Articular chondrocyte of knee joint (primary cell): ENCODE measurements at places on chromosomes 11 and 22. TPM values are rescaled to one million over a fixed set of nuclear protein-coding genes. Genes with fewer than 3 reads are reported as not detected.

The DERL3 gene
- total RNA-seq = 0.43 and 0.65 TPM in 2 replicates

The ARSA gene
- total RNA-seq = 28.0 and 30.6 TPM in 2 replicates

The PRG2 gene
- 0.11 TPM in 1 of 2 replicates, not detected in the other for total RNA-seq

The PGR gene
- total RNA-seq = 0.26 and 0.86 TPM in 2 replicates

The CHRM4 gene
- total RNA-seq = 0.22 TPM in 1 of 2 replicates, not detected in the other

The PVALB gene
- total RNA-seq = not detected in 2 replicates

The RIMBP3C gene
- under 0.01 and 0.32 TPM in 2 replicates for total RNA-seq

The HORMAD2 gene
- not detected in 2 replicates for total RNA-seq

The BEST1 gene
- 3.8 and 5.2 TPM in 2 replicates for total RNA-seq

The H19 gene
- 29.9 and 77.0 TPM in 2 replicates for total RNA-seq

The CTSF gene
- 26.3 and 26.8 TPM in 2 replicates for total RNA-seq

The VSIG10L2 gene
- 0.39 and 0.65 TPM in 2 replicates for total RNA-seq

The ANO1 gene
- 0.26 and 0.43 TPM in 2 replicates for total RNA-seq

The SC5D gene
- 48.5 and 56.7 TPM in 2 replicates for total RNA-seq

The IL18BP gene
- total RNA-seq = 2.8 and 5.6 TPM in 2 replicates

The DRAP1 gene
- total RNA-seq = 147 and 149 TPM in 2 replicates

The GAL gene
- 0.26 TPM in 1 of 2 replicates, not detected in the other for total RNA-seq

The SH3BP1 gene
- total RNA-seq = 1.1 and 1.6 TPM in 2 replicates

The SAA2 gene
- total RNA-seq = 0.13 TPM in 1 of 2 replicates, not detected in the other
